Body of pancreas (tissue), 4 donors: ENCODE measurements at places on chromosomes 4 and X. TPM values are rescaled to one million over a fixed set of nuclear protein-coding genes. Genes with fewer than 3 reads are reported as not detected.
A peak's percentile ranks its signal among the peaks of the same experiment; 100 is the strongest.

DNA sequence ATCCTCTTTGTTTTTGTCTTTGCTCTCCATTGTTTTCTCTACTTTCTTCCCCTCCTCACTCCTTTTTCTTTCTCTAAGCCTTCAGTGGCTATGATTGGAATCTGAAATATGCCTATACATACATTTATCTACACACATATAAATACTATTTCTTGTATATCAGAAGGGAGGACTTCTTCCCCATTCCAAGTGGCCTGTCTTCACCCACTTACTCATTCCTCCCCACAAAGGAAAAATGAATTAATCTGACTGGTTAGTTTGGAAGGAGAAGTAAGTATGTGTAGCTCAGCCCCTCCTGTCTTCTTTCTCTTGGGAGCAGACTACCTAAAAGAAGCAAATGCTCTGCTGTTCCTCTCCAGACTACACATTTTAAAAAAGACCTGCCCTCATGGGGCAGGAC lies 17.7 kb downstream of the GUCY2F start:
- no peak for DNase-seq

GRCh38 chr4:24969486-24969885 lies 56.6 kb upstream of the CCDC149 start:
- no peak for DNase-seq

DNA sequence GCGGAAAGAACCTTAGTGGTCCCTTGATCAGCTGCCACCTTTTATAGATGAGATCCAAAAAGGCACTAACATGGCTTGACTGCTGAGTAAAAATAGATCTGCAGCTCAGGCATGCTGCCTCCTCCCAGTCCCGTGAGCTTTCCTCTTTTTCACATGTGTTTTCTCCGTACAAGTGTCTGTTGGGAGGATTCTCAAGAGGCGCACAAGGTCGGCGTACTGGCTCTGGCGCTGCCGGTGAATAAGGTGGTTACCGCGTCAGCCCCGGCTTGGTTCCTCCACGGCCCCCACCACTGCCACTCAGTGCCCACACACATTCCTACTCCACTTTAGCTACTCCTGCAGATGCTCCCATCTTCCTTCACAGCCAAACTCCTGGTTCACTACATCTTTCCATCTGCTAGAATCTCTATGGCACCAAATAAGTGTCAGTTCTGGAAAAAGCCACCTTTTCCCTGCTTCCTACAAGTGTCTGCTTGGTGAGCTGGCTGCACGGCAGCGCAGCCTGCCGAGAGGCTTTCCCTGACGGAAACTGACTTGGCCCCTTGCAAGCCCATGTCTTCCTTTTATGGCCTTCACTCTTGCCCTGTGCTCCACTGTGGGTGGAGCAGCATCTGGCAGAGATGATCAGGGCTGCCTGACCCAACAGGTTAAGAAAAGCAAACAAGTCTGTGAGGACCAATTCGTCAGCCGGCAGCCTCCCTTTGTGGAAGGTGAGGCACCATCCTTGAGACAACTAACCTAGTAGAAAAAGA lies 99.8 kb downstream of the KLHL8 start:
- DNase-seq, result peak; percentile 78

- peak; percentile 94 for DNase-seq
Measured at GRCh38 chrX:49184294-49185281, 1.6 kb downstream of the PRICKLE3 start.

DNA sequence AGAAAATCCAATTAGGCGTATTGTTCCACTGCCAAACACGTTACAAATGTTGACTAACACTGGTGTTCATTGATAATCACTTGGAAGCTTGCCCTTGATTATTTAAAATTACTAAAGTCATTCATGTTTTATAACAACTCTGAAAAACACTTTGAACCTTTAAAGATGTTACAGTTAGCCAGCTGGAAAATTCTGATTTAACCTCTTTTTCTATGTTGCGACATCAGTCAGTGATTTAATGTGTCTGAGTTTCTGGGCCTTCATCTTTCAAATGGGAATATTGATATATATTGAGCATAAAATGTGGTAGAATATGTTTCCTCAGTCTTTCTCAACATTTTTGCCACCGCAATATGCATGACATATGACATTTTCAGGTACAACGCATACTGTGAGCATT lies 274.1 kb upstream of the TENM3 start:
- no peak for DNase-seq

DNA sequence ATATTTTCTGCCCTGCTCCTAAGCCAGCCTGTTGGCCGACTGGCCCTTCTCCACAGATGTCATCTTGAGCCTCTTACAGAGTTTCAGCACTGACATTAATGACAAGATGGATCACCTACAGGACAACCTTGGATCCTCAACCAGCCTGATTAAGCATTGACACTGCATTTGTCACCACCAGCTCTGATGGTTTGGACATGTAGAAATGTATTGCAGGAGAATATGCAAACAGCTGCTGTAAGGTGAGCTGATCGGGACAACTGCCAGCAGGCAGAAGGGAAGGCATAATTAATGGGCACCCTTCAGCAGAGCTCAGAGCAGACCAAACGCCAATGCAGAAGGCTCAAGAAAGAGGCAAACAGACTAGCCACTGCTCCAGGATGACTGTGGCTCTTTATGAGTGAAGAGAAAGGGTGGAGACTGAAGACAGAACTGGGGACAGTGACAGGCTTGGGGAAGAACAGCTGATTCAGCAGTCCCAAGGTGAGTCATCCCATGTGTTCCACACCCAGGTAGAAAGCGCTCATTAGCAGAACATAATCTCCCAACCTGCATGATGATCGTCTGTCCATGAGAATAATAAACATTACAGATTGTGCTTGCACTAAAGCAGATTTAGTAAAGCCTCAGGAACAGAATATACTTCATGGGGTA lies 6.7 kb downstream of the CORIN start:
- no peak for DNase-seq

- DNase-seq, result no peak
Measured at GRCh38 chr4:152528060-152528459, 7.8 kb downstream of the FBXW7 start.

GRCh38 chr4:94338681-94339351 lies 3.8 kb downstream of the HPGDS start:
- DNase-seq, result no peak

GRCh38 chr4:78585633-78586032 lies 34.1 kb downstream of the ANXA3 start:
- DNase-seq, result no peak

DNA sequence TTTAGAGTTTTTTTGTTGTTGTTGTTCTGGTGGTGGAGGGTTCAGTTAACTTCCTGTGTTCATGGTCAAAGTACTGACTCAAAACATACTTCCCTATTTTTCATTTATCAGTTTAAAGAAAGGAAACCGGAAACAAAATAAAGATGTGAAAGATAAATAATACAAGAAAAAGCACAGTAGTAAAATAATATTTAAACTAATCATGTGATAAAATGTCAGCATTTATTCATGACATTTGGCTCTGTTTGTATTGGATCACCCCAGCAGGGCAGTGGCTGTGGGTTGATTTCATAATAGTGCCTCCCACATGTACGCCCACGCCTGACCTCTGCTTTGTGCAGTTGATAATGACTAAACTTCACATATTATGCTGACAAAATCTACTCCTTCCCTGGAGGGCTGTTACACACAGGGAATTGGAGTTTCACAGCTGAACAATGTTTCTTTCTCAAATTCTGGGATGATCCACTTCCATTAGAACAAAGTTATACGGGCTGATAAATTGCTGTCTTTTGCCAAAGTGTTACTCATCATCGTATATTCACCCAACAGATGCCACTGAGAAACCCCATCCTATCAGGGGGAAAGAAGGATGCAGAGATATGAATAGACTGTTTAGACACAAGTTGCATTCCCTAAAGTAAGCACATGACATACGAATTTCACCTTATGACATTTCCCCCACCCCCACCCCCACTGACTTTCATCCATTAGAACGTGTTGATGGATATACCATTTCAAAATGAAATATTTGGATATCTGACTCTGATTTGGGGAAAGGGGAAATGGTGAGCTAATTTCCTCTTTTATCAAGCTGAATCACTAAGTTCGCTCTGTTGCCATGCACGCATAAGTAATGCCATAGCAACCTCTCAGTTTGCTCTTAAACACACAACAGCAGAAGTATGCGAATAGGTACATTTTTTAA lies 48.3 kb downstream of the AMELX start:
- DNase-seq, result peak; percentile 66

- no peak for DNase-seq
Measured at GRCh38 chr4:1045595-1046201, 34.3 kb downstream of the FGFRL1 start.

- no peak for DNase-seq
Measured at GRCh38 chrX:14956813-14957582, 83.8 kb downstream of the MOSPD2 start.

DNA sequence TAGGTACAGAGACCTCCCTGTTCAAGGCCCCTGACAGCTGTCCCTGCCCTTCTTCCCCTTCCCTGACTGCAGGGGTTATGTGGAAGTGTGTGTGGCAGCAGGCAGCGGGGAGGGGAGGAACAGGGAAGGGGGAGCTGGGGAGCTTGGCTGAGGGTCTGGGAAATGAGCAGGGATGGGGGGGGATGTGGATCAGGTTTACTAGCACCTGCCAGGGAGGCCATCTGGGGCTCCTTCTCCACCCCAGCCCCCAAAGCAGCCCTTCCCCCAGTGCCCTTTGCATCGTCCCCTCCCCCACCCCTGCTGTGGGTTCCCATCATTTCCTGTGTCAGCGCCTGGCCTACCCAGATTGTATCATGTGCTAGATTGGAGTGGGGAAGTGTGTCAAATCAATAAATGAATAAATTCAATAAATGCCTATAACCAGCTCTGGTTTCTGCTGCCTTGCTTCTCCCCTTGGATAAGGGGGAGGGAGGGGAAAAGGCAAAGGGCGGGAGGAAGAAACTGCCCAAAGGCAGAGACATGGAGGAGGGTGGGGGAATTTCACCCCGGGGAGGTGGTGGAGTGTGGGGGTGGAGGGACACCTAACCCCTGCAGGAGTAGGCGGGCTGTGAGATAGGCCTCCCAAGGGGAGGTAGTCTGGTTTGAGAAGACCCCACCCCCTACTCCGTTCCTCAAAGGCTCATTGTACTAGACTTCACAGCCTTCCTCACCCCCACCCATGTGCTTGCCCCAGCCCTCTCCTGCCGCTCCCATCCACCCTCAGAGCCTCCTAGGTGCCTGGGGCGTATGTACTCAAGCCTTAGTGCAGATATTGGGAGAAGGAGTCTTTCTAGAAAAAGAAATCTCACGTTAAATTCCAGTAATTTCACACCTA lies 3.2 kb downstream of the CXorf65 start:
- DNase-seq, result no peak

GRCh38 chrX:115344885-115345614 lies 55.5 kb downstream of the LUZP4 start:
- peak; percentile 75 for DNase-seq

DNA sequence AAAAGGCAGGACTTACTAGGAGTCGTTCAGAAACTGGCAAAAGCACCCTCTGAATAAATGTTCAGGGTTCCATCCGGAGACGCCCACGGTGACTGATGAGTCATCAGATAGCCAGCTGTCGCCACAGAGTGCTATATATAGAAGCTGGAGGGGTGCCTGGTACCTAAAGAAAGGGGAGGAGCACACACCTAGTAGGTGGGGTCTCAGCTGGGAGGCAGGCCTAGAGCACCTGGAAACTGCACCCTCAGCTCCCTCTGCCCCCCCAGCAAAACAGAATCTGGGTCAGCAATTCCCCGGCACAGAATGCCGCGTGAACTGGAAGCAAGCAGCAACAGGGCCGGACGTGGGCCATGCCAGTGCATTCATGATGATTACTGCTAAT lies 242.0 kb downstream of the BCOR start:
- DNase-seq, result no peak

DNA sequence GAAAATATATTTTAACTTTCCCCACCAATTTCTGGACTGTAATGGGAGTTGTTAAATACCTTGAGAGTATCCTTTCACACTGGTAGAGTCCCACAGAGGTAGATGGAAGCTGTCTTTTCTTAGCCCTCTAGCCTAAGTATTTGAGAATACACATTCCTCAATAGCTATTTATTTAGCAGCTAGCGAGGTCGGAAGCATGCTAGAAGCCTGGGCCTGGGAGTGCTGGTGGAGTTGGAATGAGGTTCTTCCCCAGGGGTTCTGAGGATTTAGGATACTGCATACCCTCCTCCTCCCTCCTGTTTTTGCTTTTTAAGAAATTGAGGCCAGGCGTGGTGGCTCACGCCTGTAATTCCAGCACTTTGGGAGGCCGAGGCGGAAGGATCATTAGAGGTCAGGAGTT lies 999 bp upstream of the KLHL15 start:
- no peak for DNase-seq

- DNase-seq, result no peak
Measured at GRCh38 chr4:48483777-48484493, 792 bp downstream of the SLC10A4 start.

The MAGEA9B gene
- total RNA-seq, result not detected

The SORBS2 gene
- total RNA-seq, result 210 TPM

The FGB gene
- not detected for total RNA-seq

The ATP6AP2 gene
- total RNA-seq, result 36.8 TPM

The USP26 gene
- not detected for total RNA-seq

The FAM47E gene
- 10.1 TPM for total RNA-seq

The HSFX4 gene
- not detected for total RNA-seq

The TBC1D25 gene
- total RNA-seq, result 5.4 TPM

The PFKFB1 gene
- 2.3 TPM for total RNA-seq

The NDP gene
- not detected for total RNA-seq

The CXCL1 gene
- total RNA-seq, result 52.7 TPM

The PABPC1L2A gene
- total RNA-seq, result not detected

The NAP1L3 gene
- total RNA-seq, result 0.33 TPM

The EXOC1L gene
- not detected for total RNA-seq

The MID2 gene
- total RNA-seq, result 5.6 TPM

The DMRTC1 gene
- total RNA-seq, result not detected
